K562 (cell line): ENCODE measurements at places on chromosomes 2 and 18. TPM values are rescaled to one million over a fixed set of nuclear protein-coding genes. Genes with fewer than 3 reads are reported as not detected.

ANKRD30B gene
- total RNA-seq: not detected in 2 replicates

CCL20 gene
- 0.29 TPM in 1 of 2 replicates, not detected in the other for total RNA-seq

ABCG5 gene
- not detected in 2 replicates for total RNA-seq

CHAC2 gene
- 12.2 and 14.7 TPM in 2 replicates for total RNA-seq

PLEKHH2 gene
- 2.1 and 3.1 TPM in 2 replicates for total RNA-seq

OR6B2 gene
- not detected in 2 replicates for total RNA-seq

HDAC4 gene
- total RNA-seq: 17.1 and 20.2 TPM in 2 replicates

SERPINB11 gene
- not detected in 2 replicates for total RNA-seq

EPHA4 gene
- 0.09 TPM in 2 replicates for total RNA-seq

WDR35 gene
- total RNA-seq: 9.2 and 9.6 TPM in 2 replicates

FBXO48 gene
- 0.64 and 0.65 TPM in 2 replicates for total RNA-seq

PXDN gene
- 0.49 and 0.94 TPM in 2 replicates for total RNA-seq

SLC19A3 gene
- total RNA-seq: not detected in 2 replicates

CYTIP gene
- total RNA-seq: 0.33 and 0.42 TPM in 2 replicates

ERFE gene
- total RNA-seq: 6.5 and 6.7 TPM in 2 replicates

CFAP210 gene
- 0.63 and 1.00 TPM in 2 replicates for total RNA-seq

RHOB gene
- 3.3 and 4.2 TPM in 2 replicates for total RNA-seq

PLEK gene
- 0.33 and 0.56 TPM in 2 replicates for total RNA-seq

IL36A gene
- not detected in 2 replicates for total RNA-seq

ZNF385B gene
- total RNA-seq: not detected in 2 replicates

REG3G gene
- total RNA-seq: 0.22 TPM in 1 of 2 replicates, not detected in the other

INHA gene
- 0.51 and 0.71 TPM in 2 replicates for total RNA-seq
